ENCODE measurements at places on chromosomes 7 and 10.

DNA sequence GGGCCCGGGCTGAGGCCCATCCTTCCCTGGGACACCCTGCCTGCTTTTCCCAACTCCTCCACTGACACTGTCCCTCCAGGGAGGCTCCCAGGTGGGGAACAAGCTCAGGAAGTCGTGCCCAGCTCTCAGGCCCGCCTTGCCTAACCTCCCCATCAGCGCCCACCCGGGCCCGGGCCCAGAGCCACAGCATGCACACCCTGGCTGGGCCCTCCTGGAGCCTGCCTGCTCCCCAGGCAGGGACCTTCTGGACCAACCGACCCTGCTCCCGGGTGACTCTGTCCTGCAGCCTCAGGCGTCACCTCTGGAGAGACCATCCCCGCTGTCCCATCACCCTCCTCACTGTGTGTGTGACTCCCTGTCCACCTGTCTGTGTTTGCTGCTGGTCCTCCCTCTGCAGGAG is 1.8 kb upstream of the TMEM184A start:
- DNase-seq, result no peak

DNA sequence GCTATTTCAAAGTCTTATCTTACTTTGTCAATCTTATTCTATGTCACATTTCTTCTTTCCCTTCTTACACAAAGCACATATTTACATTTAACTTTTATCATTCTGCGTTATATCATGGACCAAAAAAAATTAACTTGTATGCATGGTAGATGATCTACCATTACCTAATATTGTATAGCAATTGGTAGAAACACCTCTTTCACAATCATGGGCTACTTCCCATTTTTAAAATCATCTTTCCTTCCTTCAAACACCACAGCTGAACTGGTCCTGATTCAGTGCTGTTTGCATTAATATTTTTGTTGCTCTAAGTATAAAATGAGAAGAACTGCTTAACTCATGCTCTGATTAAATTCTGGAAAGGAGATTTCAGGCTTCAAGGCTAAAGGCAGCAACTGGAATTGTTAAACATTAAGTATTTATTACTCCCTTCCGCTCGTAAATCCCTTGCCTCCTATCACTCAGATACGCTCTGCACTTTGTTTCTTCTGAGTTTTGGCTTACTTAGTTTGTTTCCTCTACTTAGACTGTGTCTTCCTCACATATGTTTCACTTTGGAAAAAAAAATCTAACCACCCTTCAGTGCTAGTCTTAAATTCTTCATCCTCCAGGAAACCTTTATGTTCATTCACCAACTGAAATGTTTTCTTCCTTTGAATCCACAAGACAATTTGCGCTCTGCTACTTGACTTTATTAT is 901.4 kb downstream of the PCDH15 start:
- DNase-seq, result no peak

DNA sequence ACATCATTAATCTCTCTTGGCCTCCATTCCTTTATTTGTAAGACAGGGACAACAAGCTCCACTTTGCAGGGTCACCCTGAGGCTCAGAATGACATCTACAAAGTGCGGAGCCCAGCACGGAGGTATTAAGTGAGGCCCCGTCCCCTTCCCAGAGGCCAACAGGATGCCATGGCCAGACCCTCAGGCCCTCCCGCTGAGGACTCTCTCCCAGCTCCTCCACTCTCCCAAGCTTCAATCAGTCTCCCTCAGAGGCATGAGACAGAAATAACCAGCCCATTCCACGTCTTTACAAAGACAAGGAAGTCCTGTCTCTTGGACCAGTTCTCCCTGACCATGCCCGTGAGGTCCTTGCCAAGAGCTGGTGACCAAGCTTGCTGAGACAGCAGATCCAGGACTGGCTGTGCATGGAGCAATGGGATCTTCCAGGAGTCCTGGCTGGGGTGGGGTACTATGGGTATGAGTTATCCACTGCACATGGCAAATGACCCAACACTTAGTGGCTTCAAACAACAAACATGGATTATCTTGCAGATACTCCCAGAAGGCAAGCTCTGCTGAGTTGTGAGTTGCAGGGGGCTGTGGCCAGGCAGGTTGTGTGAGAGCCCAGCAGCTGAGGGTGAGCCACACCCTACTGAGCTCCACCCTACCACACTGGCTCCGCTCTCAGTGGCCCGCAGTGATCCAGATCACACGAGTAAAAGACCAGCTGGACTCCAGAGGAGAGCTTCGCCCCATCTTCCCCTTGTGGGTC is 4.3 kb upstream of the PPIF start:
- no peak for DNase-seq

GRCh38 chr10:18830277-18830676 is 171.0 kb downstream of the ARL5B start:
- DNase-seq, result no peak

- DNase-seq, result no peak
Observed at GRCh38 chr10:131452926-131453720, 141.6 kb upstream of the TCERG1L start.

DNA sequence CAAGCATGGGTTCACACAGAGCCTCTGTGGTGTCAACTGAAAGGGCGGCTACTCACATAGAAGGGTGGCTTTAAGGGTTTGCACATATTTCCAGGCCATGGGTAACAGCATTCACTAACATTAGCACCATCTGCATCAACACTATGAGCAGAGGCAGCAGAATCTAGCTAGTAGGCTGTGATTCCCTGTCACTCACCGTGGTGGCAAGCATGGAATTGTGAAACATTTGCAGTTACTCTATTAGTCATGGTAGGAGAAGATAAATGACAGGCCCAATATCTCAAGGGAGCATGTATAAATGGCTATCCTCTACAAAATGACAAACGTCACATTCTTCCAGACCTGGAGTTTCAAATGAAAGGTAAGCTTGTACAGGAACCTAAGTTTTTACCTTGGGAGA is 32.2 kb upstream of the CUBN start:
- no peak for DNase-seq

- DNase-seq, result no peak
Observed at GRCh38 chr10:87593702-87594101, 66.0 kb upstream of the PAPSS2 start.

DNA sequence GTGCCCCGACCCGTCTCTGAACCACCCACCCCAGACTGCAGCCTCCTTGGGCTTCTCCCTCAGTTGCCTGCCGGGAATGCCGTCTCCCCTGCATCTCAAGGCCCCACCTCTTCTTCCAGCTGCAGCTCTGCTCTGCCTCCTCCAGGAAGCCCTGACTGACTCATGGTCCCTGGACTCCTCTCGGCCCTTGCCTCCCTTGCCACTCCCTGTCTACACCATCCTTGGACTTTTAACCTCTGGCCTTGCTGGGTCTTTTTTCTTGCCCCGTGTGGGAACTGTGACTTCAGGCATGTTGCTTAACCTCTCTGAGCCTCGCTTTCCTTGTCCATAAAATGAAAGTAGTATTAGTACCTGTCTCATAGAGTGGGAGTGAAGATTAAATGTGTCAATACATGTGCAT is 56.3 kb downstream of the C10orf105 start:
- DNase-seq, result no peak

DNA sequence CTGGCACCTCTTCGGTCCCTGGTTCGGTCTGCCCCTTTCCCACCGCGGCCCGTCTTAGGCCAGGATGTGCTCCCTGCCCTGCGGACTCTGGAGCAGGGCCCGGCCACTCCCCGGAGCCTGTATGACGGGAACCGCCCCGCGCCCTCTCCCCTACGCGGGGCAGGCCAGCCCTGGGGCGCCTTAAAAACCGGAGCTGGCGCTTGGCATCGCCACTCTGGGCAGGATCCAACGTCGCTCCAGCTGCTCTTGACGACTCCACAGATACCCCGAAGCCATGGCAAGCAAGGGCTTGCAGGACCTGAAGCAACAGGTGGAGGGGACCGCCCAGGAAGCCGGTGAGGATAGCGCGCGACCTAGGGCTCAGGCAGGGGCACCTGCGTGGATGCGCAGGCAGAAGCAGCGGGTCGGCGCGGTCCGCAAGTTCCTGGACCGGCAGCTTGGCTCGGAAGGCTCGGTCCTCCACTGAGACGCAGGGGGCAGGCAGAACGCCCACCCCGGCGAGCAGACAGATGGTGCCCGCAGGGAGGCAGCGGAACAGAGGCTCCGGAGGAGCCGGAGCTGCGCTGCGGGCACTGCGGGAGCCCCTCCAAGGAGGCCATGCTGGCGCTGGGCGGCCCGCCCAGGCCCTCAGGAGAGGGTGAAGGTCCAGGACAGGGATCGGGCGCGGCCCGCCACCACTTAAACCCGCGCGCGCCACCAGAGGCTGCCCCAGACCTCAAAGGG is at the start of gene ADIRF:
ADIRF (plus strand) TSS at position 212 of the 723 bp plus-strand sequence; CDS start at position 275, 63 bp downstream.
- no peak for DNase-seq

GRCh38 chr7:5598769-5599371 is 175.2 kb upstream of the TNRC18 start:
- no peak for DNase-seq

GRCh38 chr7:87001214-87001613 is 58.2 kb downstream of the ELAPOR2 start:
- no peak for DNase-seq

DNA sequence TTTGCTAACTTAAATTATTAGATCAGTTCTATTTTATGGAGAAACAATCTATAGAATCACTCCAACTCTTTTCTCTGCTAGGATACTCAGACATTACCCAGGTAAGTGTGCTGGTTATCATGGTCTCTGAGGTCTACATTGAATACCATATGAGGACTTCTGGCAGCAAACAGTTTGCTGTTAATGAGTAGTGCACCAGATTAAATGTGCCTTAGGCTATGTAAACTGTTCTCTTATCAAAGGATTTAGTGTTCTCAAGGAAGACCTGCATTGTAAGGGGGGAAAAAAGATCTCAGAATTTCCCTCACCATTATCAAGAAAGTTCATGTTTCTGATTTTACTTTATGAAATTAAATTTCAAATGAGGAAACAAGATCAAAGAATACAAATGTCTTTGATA is 107.5 kb downstream of the ITGB8 start:
- DNase-seq, result no peak

DNA sequence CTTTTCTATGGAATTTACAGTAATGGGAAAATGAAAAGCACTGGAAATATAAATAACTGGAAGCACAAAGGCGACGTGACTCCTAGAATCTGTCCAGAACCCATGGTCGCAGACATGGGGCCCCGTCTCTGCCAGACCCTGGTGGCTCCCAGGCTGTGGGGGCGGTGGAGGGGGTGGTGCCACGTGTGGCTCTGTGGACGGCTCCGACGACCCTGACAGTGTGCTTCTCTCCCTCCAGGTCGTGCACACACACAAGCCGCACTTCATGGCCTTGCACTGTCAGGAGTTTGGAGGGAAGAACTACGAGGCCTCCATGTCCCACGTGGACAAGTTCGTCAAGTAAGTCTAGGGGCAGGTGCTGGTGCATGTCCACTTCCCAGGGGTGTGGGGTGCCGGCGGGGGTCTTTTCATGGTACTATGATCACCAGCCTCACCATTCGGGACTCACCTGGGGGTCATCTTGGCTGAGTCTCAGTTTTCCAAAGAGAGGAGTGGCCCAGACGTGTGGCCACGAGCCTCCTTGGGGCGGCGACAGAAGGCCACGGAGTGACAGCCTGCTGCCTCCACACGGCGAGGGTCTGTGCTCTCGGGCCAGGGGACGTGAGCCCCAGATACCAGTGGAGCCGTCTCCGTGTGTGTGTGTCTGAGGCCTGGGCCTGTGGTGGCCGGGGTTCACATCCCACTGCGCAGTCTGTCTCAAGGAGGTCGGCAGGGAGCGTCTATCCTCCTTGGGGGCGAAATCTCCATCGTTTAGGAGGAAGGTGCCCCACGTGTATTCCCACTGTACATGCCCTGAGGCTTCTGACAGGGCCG is 108.2 kb downstream of the INPP5A start:
- DNase-seq, result no peak

GRCh38 chr7:28102797-28103196 is 77.8 kb downstream of the JAZF1 start:
- no peak for DNase-seq

GRCh38 chr7:100220586-100221230 is 959 bp downstream of the PVRIG start:
- no peak for DNase-seq

GRCh38 chr7:142793156-142793555 is 22.4 kb downstream of the PRSS2 start:
- DNase-seq, result no peak

- DNase-seq, result no peak
Observed at GRCh38 chr10:4074545-4075407, 289.8 kb upstream of the KLF6 start.

GRCh38 chr7:108911016-108911415 is 341.3 kb downstream of the DNAJB9 start:
- no peak for DNase-seq

DNA sequence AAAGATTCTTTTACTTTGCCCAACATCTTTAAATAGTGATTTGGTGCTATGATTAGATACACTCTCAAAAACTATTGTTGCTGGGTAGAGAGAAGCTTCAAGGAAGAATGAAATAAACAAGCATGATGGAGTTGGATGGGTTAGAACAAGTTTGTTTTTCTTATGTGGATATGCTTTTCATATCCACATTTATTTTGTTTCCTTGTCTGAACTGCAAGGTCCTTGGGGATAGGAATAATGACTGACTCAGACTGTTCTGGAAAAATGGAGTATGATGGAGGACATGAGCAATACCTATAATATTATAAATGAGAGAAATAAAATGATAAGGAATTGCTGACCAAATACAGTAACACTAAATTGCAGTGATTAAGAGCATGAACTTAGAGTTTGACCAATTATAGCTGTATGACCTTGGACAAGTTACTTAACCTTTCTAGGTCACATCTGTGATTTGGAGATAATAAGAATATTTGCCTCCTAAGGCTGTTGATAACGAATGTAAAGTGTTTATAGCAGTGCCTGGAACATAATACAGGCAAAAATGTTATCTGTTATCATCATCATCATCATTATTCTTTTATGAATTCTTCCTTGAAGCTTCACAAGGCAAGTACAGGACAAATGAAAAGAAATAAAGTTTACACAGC is 847.5 kb downstream of the LRMDA start:
- no peak for DNase-seq

DNA sequence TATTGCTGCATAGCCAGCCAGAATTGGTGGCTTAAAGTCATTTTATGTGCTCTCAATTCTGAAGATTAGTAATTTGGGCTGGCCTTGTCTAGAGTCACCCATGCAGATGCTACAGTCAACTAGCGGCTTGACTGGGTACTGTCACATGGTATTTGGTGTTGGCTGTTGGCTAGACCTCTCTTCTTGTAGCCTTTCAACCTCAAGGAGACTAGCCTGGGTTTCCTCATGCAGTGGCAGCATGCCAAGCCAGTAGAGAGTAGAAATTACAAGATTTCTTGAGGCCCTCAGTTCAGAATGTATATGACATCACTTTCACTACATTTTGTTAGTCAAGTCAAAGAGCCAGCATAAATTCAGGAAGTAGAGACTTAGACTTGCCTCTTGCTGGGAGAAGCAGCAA is 3.7 kb upstream of the ZNF800 start:
- DNase-seq, result peak; percentile 28

DNA sequence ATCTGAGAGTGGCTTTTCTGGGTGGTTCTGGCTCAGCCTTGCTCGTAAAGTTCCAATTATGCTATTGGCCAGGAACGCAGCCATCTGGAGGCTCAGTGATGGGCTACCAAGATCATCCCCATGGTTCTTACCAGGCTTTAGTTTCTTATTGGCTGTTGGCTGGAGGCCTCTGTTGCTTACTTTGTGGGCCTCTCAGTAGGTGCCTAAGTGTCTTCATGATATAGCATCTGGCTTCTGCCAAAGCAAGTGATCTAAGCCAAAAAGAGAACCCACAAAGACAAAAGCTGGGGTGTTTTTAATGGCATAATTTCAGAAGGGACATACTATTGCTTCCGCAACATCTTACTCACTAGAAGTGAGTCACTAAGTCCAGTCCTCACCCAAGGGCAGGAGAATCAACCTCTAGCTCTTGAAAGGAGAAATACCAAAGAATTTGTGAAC is 132.0 kb upstream of the MDFIC start:
- DNase-seq, result peak; percentile 68

- DNase-seq, result no peak
Observed at GRCh38 chr10:22605168-22605567, 109.2 kb downstream of the PIP4K2A start.
